ENCODE measurements at places on chromosomes 5 and 9. TPM values are rescaled to one million over a fixed set of nuclear protein-coding genes. Genes with fewer than 3 reads are reported as not detected.

ERAP2 gene
- total RNA-seq: 18.9 TPM

TRIP13 gene
- 1.4 TPM for total RNA-seq

DIRAS2 gene
- total RNA-seq: not detected

SLC25A2 gene
- 0.40 TPM for total RNA-seq

DNA sequence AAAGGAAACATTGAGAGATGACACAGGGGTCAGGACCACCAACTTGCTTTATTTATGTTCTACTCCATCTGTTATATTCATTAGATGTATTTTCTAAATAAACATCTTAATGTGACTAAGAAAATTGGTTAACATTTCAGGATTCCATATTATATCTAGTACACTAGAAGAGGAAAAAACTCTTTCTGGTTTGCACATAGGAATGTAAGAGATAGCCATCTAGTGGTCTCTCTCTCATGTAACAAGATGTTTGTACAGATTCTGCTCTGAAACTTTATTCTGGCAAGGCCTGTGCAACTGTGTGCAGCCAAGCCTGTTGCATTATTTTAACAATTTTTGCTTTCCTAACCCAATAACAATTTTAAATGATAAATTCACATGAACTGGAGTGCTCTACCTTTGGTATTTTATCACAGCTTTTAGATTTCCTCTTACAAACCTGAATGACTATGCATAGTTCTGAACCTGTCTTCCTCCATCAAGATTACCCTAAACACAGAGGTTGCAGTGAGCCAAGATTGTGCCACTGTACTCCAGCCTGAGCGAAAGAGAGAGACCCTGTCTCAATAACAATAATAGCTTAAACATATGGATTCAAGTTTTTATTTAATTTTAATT, 148.2 kb downstream of the GIN1 start:
- no peak overlapping the region for H3K4me3 ChIP-seq
- no peaks in the 10 kb centered on the region for H3K4me1 ChIP-seq
- H3K27me3 ChIP-seq: no peaks in the 10 kb centered on the region
- H3K36me3 ChIP-seq: no peaks in the 10 kb centered on the region
- DNase-seq: no peak

- H3K36me3 ChIP-seq: no peaks in the 10 kb centered on the region
- no peak for DNase-seq
- no peaks in the 10 kb centered on the region for H3K27me3 ChIP-seq
- peaks cover 10% of the 10 kb centered on the region for H3K4me1 ChIP-seq
These were observed 1.6 kb downstream of the PHYKPL start for GRCh38 chr5:178230879-178231538.

GRCh38 chr5:12480487-12480886, 576.2 kb upstream of the CTNND2 start:
- H3K4me1 ChIP-seq: no peaks in the 10 kb centered on the region
- no peak overlapping the region for H3K27ac ChIP-seq
- no peaks in the 10 kb centered on the region for H3K36me3 ChIP-seq
- no peak overlapping the region for H3K4me3 ChIP-seq
- no peaks in the 10 kb centered on the region for H3K27me3 ChIP-seq

GRCh38 chr5:16617274-16617968, 624 bp upstream of the RETREG1 start:
- H3K4me1 ChIP-seq: peaks cover 4% of the 10 kb centered on the region
- H3K27ac ChIP-seq: no peak overlapping the region
- H3K27me3 ChIP-seq: no peaks in the 10 kb centered on the region
- no peak for DNase-seq
